Activated CD8-positive, alpha-beta memory T cell treated with anti-CD3 and anti-CD28 coated beads for 1 hour (primary cell): ENCODE measurements at places on chromosomes 5 and 9.

GRCh38 chr5:6417657-6418056, 31.0 kb upstream of the UBE2QL1 start:
- no peak for DNase-seq

DNA sequence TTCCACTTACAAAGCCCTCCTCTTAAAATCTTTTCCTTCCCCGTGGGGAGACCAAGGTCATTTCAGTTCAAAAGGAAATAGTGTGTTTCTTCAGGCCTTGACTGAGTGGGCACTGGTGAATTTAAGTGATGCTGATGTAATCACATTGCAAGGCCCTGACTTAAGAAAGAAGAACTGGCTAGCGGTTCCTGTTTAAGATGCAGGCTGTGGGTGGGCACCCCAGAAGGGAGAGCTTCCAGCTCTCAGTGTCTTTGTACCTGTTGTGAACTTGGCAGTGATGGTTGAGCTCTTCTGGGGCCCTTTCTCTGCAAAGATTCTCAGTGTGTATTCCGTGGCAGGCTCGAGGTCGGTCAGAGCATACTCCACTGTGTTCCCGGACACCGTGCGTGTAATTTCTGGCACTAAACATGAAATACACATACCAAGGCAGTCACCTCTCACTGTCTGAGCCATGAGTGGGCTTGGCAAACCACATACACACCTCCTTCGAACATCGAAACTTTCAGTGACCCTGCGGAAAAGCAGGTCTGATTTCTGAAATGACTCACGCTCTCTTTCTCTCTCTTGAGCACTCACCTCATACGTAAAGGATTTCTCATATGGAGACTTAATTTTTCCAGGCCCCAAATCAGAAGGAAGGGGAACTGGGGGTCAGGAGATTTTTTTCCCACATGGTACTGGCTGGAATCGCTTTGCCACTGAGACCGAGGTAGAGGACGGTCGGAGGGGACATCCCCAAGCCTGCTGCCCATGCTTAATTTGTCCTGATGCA, 81.9 kb downstream of the TNC start:
- DNase-seq: no peak

- no peak for DNase-seq
These were observed 830 bp downstream of the ADAMTSL1 start for GRCh38 chr9:18474783-18475182.

GRCh38 chr5:35794684-35795375, 61.9 kb upstream of the IL7R start:
- DNase-seq: no peak

DNA sequence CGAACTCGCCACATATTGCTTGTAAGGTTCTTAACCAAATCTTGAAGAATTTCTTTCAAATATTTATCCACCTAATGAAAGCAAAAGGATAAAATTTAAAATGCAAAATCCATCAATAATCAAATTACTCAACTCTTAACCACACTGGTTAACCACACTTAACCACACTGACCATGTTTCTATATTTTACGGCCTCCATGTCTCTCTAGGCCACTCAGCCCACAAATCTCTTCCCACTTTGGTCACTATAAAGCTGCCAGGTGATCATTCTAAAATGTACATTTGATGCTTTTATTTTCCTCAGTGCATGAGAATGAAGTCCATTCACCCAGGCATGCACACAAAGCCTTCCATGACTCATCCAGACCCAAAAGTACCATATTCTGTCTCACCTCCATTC, 56.4 kb upstream of the OR2K2 start:
- no peak for DNase-seq

DNA sequence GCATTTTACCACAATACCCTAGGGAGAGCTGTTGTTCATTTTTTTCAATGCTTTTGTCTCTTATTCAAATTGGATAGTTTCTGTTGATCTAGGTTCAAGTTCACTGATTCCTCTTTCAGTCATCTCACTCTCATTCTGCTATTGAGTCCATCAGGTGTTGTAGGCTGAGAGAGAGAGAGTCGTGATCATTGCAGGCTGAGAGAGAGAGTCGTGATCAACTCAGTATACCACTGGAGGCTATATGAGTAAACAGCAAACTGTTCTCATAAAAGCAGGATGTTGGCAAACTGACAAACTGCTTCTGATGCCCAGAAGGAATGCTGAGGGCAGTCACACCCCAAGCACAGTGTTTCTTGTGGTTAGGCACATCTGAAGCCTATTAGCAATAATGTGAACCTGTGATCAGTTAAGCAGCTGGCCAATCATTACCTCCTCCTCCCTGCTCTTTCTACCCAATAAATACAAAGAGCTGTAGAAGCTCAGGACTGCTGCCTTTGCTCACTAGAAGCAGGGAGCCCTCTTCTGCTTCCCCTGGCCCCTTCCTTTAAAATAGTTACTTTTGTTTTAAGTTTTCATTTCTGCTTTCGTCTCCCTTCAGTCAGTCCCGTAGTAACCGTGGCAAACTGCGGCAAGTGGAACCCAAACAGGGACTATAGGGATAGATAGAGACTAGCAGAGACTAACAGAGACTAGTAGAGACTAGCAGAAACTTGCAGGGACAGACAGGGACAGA, 476.1 kb upstream of the ACO1 start:
- no peak for DNase-seq

- DNase-seq: no peak
These were observed 38.4 kb downstream of the AGTPBP1 start for GRCh38 chr9:85703398-85703797.

DNA sequence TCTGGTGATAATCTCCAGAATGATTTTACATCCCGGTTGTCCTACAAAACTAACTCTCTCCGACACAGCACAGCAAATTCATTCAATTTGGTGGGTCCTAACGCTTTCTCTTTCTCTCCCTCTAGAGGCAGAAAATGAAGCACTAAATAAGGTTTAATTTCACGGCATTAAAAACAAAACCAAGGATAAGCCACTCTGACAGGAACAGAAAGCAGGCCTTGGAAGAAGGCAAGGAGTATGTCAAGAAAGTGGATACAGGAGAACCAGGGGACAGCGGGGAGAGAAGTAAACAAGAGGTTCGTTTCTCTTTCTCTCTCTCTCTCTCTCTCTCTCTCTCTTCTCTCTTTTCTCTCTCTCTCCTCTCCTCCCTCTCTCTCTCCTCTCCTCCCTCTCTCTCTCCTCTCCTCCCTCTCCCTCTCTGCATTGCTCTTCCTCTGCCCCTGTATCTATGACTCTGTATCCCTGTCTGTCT, 49.8 kb downstream of the EBF1 start:
- DNase-seq: no peak

- DNase-seq: no peak
These were observed 1.9 kb downstream of the PCA3 start for GRCh38 chr9:76766126-76766525.

DNA sequence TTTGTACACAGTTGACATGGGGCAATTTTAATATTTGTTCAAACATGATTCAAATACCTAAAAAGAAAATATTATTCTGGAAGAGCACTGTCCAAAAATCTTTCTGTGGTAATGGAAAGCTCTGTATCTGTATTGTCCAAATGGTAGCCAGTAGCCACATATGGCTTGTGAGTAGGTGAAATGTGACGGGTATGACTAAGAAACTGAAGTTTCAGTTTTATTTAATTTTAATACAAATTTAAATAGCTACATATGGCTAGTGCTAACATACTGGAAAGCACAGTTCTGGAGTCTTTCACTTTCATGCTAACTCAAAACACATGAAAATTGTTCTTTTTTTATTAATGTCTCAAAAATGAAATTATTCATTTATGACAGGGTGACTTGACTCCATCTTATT, 132.6 kb downstream of the PLK2 start:
- no peak for DNase-seq

- DNase-seq: no peak
These were observed 3.8 kb upstream of the COL27A1 start for GRCh38 chr9:114151426-114151956.

DNA sequence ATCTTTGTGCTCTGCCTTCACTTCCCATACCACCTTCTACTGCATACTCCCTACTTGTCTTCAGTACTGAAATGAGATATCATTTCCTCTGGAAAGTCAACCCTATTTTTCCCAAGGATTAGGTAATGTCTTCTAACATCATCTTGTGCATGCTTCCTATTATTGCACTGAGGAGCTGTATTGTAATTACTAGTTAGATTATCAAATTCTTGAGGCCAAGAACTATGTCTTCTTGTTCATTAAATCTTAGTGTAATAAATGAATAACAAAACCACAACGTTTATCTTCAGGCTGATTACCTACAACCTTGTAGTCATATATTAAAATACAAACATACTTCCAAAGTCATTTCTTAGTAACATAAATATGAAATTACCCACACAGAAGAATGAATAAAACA, 87.9 kb upstream of the POU5F2 start:
- no peak for DNase-seq

GRCh38 chr5:172487671-172488070, 33.3 kb upstream of the SH3PXD2B start:
- no peak for DNase-seq

DNA sequence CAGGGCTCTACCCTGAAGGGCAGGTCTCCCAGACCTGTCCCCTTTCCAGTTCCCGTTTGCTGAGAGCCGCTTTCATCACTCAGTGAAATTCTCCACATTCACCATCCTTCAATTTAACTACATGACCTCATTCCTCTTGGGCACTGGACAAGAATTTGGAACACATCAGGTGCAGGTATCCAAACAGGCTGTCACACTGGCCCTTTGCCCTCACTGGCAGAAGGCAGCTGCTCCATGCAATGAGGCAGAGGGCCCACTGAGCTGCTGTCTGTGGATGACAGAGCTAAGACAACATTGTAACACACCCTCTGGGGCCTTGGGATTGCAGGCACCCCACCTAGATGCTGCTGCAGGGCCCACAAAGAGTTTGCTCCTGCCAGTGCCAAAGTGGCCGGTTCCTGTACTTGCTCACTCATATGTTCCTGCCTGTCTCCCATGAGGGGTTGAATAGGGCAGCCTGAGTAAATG, 55.1 kb downstream of the ACTL7B start:
- DNase-seq: no peak

GRCh38 chr5:98787131-98787719, 13.8 kb downstream of the RGMB start:
- DNase-seq: no peak

GRCh38 chr5:31382051-31382878, 149.6 kb downstream of the DROSHA start:
- no peak for DNase-seq

DNA sequence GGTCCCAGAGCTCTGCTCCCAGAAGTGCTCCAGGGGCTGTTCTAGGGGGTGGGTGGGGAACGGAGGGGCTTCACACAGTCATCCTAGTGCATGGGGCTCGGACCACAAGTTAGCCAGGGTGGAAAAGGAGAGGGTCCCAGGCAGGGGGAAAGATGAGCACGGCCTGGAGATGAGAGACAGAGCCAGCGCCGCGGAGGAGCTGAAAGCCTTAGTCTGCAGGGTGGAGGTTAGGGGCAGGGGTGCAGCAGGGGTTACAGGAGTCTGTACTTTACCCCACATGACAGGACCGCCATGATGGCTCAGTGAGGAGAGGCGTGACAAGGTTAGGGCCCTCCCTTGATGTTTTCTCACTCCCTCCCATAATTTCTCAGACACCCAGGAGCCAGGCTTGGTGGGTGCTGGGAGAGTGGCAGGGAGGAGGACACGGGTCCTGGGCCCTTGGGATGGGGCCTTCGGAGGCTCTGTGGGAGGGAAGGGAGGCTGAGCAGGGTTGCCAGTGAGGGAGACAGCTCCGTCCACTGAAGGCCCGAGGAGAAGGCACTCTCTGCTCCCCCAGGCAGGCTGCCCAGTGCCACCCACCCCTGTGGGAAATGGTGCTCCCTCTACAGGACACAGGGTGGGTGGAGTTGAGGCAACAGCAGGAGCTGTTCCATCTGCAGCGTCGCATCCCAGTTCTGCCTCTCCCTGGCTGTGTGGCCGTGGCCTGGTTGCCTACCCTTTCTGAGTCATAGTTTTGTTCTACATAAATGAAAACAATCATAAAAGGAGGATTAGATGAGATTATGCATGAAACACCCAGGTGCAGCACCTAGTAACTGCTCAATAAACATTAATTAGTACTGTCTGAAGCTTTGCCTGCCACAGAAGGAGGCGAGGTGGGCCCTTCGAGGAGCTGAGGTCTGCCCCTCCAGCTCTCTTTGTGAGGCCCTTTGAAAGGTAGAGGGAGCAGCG, 66.2 kb downstream of the NDST1 start:
- no peak for DNase-seq

- DNase-seq: no peak
These were observed 7.8 kb downstream of the SH3PXD2B start for GRCh38 chr5:172446336-172447051.

DNA sequence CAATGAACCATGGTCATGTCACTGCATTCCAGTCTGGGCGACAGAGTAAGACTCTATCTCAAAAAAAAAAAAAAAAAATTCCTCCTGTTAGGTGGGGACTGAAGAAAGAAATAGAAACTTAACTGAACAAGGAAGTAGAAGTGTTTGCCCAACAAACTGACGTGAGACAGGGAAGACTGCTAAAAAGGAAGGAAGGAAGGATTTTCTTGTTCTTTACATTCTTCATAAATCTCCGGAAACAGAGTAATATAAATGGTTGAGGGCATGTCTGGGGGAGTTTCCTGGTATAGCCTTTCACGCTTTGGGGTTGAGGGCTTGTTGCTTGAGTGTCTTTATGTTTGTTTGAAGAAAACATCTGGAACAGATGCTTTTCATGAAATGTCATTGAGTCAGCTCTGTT, 3.1 kb downstream of the TOR1B start:
- DNase-seq: no peak

DNA sequence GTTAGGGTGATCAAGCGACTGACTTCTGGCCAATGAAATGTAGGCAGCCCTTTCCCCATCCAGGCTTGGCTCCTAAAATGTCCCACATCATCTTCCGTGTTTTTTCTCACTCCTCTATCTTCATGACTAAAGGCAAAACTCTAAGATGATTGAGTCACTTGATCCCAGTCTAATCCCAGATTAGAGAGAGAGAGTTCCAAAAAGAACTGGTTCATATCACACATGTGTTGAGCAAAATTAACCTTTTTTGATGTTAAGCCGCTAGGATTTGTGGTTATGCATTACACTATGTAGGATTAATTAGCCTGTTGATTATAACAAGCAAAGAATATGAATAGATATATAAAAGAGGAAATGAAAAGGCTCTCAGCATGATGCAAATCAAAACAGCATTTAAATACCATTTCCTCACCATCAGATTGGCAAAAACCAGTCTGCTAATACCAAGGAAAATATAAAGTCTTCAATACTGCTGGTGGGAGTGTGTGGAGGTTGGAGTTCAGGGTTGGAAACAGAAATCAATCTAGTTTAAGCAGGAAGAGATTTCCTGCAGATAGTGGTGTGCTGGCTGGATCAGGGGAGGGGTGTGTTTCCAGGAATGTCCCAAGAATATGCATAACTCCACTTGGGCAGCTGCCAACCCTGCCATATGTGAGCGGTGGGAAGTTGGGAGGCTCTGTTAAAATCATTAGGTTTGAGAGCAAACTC, 187.6 kb upstream of the S1PR3 start:
- no peak for DNase-seq

GRCh38 chr5:1729641-1730486, 69.8 kb downstream of the MRPL36 start:
- DNase-seq: no peak

GRCh38 chr9:135409286-135410200, 70.0 kb upstream of the PPP1R26 start:
- no peak for DNase-seq

DNA sequence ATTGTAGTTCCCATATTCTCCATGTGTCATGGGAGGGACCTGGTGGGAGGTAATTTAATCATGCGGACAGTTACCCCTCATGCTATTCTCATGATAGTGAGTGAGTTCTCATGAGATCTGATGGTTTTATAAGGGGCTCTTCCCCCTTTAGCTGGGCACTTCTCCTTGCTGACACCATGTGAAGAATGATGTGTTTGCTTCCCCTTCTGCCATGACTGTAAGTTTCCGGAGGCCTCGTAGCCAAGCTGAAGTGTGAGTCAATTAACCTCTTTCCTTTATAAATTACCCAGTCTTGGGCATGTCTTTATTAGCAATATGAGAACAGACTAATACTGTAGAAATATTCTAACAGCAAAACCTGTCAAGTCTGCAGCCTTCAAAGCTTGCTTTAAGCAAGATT, 293.2 kb downstream of the CTNND2 start:
- DNase-seq: no peak
